ENCODE measurements at places on chromosomes 4 and X.

DNA sequence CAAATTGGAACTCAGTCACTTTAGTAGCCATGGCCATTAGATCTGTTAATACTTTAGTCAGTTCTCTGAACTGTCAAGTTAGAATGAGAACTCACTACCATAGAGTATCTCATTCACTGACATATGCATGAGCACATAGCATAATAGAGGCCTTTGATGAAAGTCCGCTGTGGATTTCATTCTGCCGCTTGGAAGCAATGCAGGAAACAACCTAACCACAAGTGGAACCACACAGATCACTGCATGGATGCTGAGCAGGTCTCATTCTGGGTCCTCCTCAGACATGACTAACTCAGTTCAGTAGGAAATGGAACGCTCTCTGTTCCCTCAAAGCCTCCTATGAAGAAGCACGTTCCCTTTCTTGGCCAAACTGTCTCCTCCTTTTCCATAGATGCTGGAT lies 1624.8 kb upstream of the TENM3 start:
- no peak for DNase-seq

DNA sequence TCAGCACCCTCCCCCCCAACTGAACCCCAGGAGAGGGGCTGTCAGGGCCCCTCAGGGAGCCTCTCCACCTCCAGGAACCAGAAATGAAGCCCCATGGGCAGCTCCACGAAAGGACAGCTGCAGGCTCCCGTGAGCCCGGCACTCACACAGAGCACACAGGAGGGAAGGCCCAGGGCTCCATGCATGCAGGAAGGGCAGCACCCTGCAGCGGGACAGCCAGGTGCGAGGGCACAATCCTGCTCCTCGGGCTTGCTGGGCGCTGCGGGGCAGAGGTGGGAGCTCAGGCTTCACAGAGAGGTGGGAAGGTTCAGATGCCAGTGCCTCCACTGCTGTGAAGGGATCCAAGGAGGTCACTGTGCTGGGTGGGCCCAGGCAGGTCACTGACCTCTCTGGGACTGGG lies 90.0 kb downstream of the HMX1 start:
- no peak for DNase-seq

DNA sequence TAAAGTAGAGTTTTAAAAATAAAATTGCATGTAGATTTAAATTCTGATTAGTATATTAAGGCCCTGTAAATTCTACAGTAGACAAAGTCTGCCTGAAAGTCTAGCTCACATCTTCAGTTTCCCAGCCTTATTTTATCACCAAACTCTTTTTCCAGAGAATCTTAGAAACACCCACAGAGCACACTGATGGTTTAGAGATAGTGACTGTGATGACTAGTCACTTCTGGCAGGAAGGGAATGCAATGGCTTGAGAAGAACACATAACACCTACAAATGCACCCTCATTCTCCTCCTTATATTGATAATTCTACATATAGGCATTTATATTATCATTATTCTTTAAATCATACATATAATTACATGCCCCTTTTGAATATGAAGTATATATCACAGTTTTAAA lies 232.9 kb downstream of the ARAP2 start:
- no peak for DNase-seq

- no peak for DNase-seq
Measured at GRCh38 chr4:53371049-53371448, 5.2 kb upstream of the SCFD2 start.

DNA sequence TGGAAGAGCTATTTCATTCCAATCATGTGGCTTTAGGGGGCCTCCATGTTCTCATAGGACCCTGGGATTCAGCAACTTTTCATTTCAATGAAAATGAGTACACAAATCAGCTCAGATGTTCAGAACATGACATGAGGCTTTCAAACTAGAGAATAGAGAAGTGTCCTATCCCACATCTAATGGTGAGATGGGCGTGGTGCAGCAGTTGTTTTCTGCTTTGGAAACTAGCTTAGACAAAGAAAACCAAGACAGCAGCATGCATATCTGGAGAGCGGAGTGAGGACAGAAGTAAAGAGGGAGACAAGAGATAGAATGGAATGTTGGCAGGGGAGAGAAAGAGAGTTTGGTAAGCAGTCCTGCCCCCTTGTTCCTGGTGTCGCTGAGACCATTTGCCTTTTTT lies 1009.1 kb upstream of the IGFBP7 start:
- no peak for DNase-seq

GRCh38 chrX:9533611-9534010 lies 68.8 kb downstream of the TBL1X start:
- no peak for DNase-seq

GRCh38 chr4:64771149-64771548 lies 361.9 kb upstream of the TECRL start:
- no peak for DNase-seq

DNA sequence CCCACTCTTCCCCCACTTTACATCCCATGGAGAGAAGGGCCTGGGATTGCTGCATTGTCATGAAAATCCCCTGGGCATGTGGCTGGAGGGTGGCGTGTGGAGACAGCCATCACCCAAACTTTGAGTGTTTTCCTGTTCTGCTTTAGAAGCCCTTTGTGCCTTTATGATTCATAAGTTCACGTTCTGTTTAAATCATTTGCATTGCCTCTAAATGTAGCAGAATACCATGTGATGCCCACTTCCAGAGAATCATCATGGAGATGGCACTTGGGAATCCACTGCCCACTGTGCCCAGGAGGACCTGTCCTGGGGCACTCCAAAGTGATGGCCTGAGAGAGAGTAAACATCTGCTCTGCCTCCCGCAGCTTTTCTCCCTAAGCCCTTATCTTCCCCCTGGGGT lies 52.8 kb downstream of the MED28 start:
- peak; percentile 56 for DNase-seq

GRCh38 chr4:176358083-176358469 lies 38.3 kb downstream of the SPCS3 start:
- no peak for DNase-seq

DNA sequence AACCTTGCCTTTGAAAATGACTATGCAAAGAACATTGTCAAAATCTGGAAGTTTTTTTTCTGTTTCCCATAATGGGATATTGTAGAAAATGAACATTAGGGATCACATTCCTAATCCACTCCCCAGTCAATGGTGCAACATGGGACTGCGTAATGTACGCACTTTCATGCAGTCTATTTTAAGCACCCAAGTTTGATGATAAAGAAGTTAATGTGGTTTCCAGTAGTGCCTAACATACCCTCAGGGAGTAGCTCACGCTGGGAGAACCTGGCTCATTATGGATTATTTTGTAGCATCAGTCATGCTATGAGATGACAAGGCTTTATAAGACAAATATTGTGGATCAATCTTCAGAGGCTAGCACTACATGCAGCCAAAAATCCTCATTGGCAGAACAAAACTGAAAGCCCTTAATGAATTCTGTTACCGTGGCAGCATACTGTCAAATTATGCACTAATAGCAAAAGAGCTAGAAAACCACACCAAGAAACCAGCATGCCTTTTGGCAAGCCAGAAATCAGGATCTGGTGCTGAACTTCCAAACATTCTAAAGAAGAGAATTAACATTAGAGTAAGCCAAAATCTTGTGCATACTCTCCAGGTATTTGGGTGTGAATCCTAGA lies 1392.8 kb upstream of the TENM3 start:
- DNase-seq: no peak

DNA sequence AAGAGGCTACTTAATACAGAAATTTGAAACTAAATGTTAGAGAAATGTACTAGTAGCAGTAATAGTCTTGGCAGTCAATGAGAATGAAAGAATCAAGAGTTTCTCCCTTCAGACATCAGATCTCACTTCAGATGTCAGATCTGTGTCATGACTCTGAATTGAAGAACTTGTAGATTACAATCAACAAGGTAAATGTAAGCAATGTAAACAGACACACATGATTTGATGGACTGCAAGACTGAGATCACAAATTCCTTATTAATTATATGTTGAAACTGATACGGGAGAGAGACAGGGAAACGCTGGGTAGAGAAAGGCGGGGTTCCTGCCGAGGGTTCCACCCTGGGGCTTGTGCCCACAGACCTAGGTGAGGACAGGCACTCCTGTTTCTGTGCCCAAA lies 65.5 kb upstream of the HHIP start:
- no peak for DNase-seq

DNA sequence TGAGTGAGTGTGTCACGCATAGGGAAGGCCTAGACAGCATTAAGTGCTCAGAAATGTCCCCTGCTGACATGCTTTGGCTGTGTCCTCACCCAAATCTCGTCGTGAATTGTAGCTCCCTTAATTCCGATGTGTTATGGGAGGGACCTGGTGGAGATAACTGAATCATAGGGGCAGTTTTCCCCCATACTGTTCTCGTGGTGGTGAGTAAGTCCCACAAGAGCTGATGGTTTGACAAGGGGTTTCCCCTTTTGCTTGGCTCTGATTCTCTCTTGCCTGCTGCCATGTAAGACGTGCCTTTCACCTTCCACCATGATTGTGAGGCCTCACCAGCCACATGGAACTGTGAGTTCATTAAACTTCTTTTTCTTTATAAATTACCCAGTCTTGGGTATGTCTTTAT lies 78.0 kb downstream of the NSUN7 start:
- no peak for DNase-seq

DNA sequence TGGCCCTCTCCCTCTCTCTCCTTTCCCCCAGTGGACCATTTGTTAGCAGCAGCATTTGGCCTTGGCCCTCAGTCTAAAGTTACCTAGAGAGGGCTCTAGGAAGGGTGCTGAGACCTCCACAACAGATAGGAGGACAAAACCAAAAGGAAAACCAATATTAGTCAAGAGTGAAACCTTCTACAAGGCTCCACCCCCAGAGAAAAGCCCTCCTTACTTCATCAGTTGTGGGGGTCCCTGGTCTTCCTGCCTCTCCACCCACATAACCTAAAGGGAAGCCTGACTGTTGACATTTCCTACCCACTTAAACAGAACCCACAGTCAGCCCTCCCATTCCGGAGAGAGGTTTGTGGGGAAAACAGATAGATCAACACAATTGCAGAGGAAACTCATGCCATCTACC lies 4.7 kb upstream of the CD40LG start:
- no peak for DNase-seq

GRCh38 chr4:164307262-164307661 lies 446.7 kb upstream of the SMIM31 start:
- DNase-seq: no peak

DNA sequence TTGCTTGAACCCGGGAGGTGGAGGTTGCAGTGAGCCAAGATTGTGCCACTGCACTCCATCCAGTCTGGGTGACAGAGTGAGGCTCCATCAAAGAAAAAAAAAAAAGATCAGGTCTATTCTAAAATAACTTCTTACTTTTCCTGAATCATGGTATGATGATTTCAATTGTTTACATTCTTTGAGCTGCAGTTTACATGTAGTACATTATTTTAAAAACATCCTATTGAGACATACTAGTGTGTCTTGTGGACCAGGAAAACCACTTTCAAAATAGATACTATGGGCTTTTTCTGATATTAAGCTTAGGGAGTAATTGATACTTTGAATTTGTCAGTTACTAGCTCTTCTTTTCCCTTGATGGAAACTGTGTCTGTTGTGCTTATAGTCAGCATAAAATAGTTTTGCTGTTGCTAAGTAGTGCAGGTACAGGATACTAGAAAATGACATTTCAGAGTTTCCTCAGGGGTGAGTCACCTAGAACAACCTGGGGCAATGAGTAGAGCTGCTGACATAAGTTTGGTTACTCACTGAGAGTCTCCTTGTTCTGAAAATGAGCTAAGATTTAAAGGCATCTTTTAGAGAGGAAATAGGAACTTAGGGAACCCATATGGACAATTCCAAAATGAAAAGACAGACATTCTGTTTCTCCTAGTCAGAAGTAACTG lies 53.2 kb upstream of the C4orf54 start:
- DNase-seq: no peak

DNA sequence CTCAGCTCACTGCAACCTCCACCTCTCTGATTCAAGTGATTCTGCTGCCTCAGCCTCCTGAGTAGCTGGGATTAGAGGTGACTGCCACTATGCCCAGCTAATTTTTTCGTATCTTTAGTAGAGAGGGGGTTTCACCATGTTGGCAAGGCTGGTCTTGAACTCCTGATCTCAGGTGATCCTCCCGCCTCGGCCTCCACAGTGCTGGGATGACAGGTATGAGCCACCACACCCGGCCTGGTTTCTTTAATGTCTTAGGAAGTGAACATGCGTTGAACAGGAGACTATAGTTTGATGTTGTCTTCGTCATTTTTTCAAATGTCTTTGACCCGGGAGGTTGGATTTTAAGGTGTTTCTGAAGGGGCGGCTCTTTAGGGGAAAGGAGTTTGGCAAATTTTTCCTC lies 91.0 kb downstream of the DHRSX start:
- no peak for DNase-seq

DNA sequence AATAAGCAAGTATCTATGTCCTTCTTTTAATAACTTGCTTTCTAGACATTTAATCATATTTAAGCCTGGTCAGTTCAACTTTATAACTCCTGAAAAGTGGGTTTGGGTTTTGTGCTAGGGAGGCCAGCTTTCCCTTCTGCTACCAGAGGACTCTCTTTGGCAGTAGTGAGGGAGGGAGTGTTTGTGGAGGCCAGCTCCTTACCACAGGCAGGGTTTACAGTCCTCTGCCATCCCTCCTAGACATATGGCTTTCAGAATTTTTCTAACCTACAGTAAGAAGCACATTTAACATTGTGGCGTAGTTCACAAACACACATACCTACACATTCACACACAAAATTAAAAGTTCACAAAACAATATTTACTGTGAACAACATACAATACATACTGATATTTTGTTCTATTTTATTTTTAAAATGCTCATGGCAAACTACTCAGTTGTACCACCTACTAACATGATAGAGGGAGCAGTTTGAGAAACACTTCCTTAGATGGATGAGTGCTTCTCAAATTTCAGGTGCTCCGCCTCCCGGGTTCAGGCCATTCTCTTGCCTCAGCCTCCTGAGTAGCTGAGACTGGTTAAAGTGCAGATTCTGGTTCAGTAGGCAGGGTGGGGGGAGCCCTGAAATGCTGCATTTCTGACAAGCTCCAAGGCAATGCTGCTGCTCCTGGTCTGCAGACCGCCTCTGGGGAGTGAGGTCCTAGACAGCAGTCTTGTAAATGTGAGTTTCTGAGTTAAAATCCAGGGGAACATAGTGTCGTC lies 86.7 kb downstream of the PTTG2 start:
- no peak for DNase-seq

DNA sequence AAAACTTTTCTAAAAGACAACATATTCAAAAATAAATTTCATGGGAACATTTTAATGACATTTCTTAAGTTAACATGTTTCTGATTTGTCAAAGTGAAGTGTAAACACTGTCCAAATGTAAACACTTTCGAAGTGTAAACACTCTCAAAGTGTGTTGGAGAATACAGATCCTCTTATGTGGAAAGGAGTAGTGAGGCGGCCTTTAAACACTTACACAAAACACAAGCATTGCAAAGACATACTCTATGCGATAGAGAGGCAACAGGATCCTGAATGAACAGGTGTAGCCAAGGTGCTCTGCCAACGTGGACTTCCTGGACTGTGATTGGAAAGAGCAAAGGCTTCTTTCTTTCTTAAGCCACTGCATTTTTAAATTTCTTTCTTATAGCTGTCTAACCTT lies 62.7 kb upstream of the PGM2 start:
- no peak for DNase-seq

DNA sequence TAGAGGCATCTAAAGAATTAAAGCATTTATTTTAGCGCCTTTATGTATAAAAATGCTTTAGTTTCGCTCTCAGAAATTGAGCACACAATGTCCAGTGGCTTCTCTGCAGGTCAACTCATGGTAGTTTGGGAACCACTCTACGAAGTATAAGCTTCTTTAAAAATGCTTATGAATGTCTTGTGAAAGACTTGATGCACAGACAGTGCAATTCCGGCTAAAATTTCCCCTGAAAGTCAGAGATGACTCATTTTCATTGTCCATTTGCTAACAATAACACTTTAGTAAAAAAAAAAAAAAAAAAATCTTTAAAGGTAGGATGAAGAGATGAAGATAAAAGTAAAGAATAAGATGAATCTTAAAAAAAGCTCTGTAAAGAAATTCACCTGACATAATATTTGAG lies 117.2 kb downstream of the PDHA2 start:
- DNase-seq: no peak

All from coronary artery (tissue), 2 donors.